ENCODE measurements at places on chromosomes 13 and 19. TPM values are rescaled to one million over a fixed set of nuclear protein-coding genes. Genes with fewer than 3 reads are reported as not detected.

HS6ST3 gene
- polyA plus RNA-seq: 2.8 TPM

DNA sequence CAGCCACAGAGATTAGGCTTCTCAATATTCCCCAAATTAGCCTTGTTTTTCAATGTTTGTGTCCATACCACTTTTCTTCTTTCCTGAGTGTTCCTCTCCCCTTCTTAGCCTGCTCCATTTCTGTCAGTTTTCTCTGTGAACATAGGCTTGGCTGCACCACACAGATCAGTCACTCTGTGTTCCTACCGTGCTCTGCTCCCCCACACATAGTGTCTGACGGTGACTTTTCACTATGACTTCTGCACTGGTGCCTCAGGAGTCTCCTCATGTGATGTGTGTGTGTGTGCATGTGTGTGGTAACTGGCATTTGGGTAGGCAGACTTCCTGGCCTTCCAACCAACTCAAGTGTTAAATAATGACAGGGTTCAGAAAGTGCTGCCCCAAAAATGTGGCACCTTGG lies 47.9 kb upstream of the MYCBP2 start:
- DNase-seq: no peak

ZNF208 gene
- polyA plus RNA-seq: 9.8 TPM

DNA sequence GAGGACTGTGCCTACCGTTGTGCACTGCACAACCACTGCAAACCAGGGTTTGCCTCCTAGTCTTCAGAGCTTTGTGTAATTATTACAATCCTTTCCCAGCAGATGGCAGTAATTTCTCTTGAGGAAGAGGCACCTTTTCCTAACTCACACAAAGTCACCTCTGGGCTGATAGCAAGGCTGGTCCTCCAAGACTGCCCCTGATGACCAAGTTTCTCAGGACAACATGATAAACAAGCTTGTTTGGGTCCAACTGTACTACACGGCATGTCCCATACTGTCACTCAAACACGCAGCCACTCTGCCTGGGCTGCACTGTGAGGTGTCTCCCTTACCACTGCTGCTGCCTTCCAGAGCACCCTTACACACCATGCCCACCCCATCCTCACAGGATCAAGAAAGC lies 39.3 kb downstream of the RFXAP start:
- DNase-seq: peak; percentile 42

LACC1 gene
- 4.7 TPM for polyA plus RNA-seq

- no peak for DNase-seq
Measured at GRCh38 chr19:48959341-48960239, 4.9 kb downstream of the BAX start.

GRCh38 chr13:26179344-26179743 lies 42.8 kb downstream of the RNF6 start:
- no peak for DNase-seq

DNA sequence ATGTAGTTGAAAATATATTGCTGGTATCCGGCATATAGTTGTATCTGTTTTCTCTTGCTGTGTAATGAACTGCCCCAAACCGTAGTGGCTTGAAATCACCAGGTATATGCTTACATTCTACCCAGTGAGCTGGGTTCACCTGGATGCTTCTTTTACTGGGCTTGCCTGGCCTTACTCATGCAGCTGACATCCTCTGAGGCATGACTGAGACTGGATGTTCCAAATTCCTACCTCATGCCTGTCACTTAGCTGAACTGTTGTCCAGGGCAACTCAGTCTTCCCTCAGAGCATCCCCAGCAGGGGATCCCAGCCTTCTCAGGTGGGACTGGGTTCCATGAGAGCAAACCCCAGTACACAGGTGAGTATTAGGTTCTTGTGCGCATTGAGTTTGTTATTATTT lies 66.8 kb downstream of the IFT88 start:
- no peak for DNase-seq

ZSWIM9 gene
- 14.4 TPM for polyA plus RNA-seq
